ENCODE measurements at places on chromosomes 12 and 14.

DNA sequence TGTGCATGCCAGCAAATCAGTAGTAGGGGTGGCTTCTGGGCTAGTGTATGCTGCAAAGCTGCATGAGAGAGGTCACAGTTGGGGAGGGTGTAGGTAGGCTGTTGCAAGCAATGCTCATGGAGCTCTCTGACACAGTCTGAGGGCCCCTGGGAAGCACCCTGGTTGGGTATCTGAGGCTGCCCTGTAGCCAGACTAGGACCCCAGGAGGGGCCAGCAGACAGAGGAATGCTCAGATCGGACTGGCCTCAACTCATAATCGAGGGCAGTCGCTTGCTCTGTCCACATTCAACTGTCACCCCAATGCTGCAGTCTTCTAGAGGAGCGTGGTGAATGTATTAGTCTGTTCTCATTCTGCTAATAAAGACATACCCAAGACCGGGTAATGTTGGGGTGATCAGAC is 204.0 kb upstream of the ALG10 start:
- no peak for DNase-seq

DNA sequence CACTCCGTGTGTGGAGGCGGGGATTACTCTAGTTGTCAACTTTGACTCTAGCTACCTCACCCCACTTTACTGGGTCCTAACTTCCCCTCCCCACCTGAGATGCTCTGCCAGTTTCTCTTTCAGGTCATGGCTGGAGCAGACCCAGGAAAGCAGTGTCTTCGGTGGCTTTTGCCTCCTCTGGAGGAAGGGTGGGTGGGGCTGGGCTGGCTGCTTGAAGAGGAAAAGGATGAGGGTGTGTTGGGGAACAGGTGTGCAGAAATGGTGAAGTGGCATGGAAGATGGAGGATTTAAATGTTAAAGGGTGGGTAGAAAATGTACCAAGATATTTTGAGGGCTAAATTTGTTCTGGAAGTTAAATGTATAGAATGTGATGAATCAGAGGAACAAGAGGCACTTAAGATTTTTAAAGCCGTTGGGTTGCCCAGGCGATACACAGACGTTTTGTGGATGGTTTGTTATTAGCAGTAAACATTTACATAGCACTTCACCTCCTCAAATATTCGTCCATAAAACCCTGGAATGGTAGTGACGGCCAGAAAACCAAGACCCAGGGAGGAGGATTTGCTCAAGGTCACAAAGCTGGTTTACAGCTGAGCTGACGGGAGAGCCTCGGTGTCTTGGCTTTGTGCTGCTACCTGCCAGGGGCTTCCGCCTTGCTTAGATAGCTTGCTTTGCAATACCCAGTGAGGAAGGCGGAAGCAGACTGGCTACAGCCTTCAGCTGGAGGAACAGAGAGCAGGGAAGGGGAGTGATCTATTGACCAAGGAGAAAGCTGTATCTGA is 72.2 kb upstream of the PRMT8 start:
- no peak for DNase-seq

DNA sequence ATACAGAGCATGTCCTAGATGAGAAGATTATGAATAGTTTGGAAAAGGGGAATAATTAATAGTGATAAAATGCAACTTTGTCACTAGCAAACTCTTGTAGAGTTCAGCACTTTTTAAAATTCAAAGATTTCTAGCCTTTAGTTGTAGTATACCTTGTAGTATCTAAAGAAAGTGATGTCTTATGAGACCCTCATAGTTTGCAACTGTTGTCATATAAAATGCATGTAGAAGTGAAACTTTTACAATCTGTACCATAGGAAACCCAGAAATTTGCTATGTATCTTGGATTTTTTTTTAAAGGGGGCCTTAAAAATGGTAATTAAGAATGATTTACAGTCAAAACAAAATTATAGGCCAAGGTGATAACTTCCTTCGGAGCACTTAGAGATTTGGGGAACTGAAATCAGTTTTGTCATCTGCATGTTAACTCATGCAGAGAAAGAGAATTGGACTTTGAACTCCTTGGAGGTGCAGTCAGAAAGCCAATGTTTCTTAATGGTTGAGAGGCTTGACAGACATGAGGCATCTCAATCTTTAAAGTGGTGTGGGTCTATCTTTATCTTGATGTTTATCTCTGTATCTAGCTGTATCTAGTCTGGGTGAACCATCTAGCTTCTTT is 1.3 kb downstream of the LRRK2 start:
- DNase-seq = no peak

GRCh38 chr12:45634273-45634917 is 95.1 kb upstream of the ARID2 start:
- no peak for DNase-seq

- no peak for DNase-seq
Observed at GRCh38 chr14:80465546-80466220, 254.4 kb upstream of the DIO2 start.

DNA sequence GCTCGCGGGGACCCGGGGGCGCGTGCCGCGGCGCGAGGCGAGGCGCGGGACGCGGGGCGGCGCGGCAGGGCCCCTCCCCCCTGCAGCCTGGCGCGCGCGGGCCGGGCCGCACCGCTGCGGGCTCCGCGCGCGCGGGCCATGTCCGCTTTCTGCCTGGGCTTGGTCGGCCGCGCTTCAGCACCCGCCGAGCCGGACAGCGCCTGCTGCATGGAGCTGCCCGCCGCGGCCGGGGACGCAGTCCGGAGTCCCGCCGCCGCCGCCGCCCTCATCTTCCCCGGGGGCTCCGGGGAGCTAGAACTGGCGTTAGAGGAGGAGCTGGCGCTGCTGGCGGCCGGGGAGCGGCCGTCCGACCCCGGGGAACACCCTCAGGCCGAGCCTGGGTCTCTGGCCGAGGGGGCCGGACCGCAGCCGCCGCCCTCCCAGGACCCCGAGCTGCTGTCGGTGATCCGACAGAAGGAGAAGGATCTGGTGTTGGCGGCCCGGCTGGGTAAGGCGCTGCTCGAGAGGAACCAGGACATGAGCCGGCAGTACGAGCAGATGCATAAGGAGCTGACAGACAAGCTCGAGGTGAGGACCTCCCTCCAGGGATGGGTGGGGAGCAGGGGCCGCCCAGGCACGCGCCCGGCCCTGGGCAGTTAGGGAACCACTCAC is 820 bp downstream of the BICDL1 start:
- no peak for DNase-seq

- no peak for DNase-seq
Observed at GRCh38 chr12:120972870-120973543, 5.3 kb upstream of the HNF1A start.

GRCh38 chr14:80615831-80616230 is 325.7 kb downstream of the CEP128 start:
- DNase-seq = no peak

- no peak for DNase-seq
Observed at GRCh38 chr14:89067293-89067972, 243.0 kb downstream of the TTC8 start.

DNA sequence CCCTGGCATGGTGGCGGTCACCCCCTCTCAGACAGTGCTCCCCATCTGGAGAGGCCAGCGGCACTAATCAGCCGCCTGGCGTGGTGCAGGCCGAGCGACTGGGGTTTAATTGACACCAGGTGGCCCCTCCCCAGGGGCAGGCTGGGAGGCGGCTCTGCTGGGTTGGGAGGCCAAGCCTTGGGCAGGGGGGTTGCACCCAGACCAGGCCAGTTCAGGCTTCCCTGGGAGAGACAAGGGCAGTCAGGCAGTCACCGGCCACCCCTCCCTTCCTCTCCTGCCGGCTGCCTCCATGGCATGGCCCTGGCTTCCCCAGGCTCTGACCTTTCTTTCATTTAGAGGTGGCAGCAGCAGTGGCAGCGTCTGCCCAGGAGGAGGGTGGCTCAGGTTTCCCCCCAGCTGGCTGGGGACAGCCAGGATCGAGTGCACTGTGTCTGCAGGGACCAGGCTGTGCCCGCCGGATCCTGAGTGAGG is 78.1 kb upstream of the NOS1 start:
- DNase-seq = no peak

DNA sequence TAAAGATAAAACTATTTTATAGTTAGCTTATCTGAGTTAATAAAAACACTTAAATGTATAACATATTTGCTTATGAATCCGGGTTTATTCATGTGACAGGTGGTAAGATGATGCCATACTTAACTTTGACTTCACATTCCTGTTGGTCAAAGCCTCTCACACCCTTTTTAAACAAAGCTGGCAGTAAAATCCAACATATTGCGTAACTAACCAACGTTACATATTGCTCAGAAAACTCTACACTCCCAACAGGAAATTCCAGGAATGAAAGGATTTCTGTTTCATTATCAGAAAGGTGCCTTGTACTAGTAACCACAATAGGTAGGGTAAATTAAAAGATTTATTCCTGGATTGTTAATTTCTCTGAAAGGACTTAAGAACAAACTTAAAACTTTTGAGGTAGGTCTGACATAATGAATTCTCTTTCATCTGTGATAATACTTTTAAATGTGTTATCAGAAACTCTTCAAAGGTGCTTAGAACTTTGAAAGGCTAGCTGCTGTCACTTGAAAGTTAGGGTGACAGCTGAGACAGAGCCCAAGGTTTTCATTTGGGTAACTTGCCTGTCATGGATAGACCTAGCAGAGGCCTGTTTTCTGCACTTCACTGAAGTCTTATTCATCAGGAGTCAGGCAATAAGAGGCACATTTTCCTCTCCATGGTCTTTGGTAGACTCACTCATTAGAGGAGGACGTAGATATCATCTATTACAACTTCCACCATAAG is 23.8 kb upstream of the CATSPERB start:
- no peak for DNase-seq

DNA sequence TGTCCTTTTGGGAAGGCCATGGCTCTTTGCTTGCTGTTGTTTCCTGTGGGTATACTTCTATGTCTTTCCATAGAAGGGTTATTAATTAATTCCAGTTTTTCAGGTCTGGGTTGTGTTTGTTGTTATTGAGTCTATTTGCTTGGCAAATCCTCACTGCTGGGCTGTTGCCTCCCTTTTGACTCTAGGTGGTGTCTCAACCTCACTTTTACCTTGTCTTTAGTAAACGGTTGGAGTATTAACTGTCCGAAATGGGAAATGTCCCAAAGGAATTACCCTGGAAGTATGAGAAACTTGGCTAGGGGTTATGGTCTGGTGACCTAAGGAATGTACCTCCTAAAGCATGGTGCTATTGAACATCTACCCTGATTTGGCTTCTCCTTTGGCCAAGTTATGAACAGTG is 16.7 kb downstream of the PRH1 start:
- no peak for DNase-seq

DNA sequence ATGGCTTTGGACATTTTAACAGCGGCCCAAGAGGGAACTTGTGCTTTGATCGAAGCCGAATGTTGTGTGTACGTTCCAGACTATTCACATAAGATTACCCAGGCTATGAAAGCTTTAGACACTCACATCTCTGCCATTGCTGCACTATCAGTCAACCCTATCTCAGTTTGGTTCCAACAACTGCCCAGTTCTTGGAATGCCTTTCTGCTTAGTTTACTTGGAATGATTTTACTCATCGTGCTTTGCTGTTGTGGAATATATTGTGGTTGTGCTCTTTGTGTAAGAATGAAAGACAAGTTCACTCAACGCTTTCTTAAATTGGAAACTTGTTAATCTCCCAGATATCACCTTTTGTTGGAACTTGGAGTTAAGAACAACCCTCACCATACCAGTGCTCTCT is 498.2 kb downstream of the GLT1D1 start:
- DNase-seq = no peak

DNA sequence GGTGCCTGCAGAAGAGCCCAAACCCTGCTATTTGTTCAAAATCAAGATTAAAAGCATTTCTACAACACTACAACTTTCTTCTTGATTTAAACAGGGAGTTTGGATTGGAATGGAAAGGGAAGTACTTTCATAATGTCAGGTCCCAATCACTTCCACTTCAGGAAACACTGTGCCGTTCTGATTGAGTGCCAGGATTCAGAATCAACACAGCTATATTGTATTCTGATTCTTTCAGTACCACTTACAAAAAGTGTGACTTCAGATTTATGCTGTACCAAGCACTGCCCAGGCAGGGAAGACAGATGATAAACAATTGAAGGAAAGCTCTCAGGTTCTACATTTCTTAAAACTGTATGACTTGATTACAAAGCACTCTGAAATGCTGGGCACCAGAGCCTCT is 3.2 kb downstream of the TDP1 start:
- no peak for DNase-seq

DNA sequence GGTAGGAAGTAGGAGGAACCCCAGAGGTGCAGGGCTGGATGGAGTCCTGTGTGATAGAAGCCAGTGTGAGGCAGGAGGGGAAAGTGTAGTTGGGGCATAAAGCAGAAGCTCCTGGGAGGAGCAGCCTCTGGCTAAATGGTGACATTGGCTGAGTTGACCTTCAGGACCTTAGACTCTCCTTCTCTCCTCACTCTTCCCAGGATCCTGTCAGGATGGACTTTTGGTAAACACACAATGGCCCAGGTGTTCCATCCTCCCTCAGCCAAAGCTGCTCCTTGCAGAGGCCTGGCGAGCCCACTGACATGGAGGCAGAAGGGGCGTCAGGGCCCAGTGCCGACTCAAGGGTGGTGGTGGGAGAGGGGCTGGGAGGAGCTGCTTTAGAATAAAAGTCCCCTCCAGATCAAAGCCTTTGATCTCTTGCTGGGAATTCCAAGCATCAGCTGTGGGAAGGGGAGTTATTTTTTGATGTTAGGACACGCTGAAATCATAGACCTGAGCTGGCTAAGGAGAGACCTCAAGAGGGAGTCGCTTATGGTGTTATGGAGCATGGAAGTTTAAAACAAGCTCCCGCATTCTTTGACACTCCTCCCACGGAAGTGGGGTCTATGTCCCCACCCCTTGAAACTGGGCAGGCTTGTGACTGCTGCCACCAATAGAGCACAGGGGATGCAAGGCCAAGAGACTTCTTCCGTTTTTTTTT is 44.1 kb downstream of the SMIM41 start:
- DNase-seq = no peak

DNA sequence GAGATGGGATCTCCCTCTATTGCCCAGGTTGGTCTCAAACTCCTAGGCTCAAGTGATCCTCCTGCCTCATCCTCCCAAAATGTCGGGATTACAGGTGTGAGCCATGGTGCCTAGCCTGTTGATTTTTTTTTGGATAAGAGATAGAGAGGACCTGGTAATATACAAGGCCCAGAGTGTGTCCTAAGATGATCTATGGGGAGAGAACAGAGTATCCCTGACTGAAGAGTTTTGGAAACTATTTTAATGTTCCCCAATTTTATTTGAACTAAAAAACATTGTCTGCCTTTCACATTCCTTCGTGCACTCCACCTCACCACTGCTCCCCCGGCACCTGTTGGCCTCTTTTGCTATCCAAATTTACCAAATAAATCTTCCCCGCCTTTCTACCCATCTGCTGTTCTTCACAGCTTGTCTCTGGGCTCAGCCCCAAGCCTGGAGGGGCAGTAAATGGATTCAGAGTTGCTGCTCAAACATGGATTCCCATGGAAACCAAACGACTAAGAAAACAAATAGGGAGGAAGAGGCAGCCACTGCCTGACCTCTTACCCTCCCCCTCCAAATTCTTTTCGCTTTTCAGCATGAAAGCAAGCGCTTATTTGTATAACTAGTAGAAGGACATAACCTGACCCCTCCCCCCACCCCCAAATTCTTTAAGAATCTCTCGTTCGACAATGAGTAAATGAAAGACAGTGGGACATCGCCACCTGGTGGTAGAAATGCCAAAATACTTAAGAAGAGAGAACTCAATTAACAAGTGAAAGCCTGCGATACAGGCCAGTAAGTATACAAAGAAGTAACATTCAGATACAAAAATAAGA is 22.6 kb downstream of the OR10G3 start:
- peak; percentile 49 for DNase-seq

GRCh38 chr14:49971156-49972130 is 78.6 kb downstream of the ARF6 start:
- no peak for DNase-seq

Data from activated CD4-positive, alpha-beta T cell treated with anti-CD3 and anti-CD28 coated beads, Interleukin-2, amount 50 U/mL, for 24 hours (primary cell).